ENCODE measurements at places on chromosomes 5 and 9. TPM values are rescaled to one million over a fixed set of nuclear protein-coding genes. Genes with fewer than 3 reads are reported as not detected.

Gene OTP
- total RNA-seq: not detected

Gene MAMDC2
- 1.8 TPM for total RNA-seq

Gene NR2F1
- total RNA-seq: 87.2 TPM

Gene MAML1
- 16.2 TPM for total RNA-seq

Gene JAKMIP2
- 0.22 TPM for total RNA-seq

Gene ZNF879
- total RNA-seq: 3.3 TPM

Gene GABRA1
- not detected for total RNA-seq

Gene PRDM9
- total RNA-seq: not detected

Gene MYOZ3
- under 0.01 TPM for total RNA-seq

Gene LCN12
- total RNA-seq: not detected

Gene ZNF462
- total RNA-seq: 13.6 TPM

Gene PCDHGA6
- total RNA-seq: 4.8 TPM

Gene FKTN
- total RNA-seq: 19.0 TPM

Gene HAVCR2
- total RNA-seq: 0.22 TPM

Gene CMBL
- 5.7 TPM for total RNA-seq

Gene WNT8A
- total RNA-seq: not detected

Gene DEPDC1B
- 0.44 TPM for total RNA-seq

Measured in placental pericyte (primary cell).